ENCODE measurements at places on chromosomes 3 and 15. TPM values are rescaled to one million over a fixed set of nuclear protein-coding genes. Genes with fewer than 3 reads are reported as not detected.
A peak's percentile ranks its signal among the peaks of the same experiment; 100 is the strongest.

DNA sequence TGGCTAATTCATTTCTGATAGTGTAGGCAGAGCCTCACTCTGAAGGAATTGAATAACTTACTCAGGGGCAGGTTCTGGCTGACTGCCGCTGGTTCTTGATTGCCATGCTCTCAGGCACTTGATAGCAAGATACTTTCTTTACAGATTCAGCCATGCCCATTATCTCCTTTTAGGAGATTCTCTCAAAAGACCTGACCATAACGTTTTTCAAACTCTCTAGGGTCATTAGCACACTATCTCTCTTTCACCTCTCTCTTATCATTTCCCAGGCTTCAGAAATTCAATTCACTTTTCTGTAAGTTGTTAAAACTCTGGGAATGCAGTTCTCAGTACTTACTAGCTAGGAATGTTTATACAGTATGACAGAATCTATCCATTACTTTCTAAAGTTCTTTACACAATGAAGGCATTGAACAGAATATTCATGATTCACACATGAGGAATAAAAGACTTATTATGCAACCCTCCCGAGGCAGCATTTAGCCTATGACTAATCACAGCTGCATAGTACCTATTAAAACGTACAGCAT is 850.3 kb upstream of the CADM2 start:
- no peak overlapping the region for H3K27ac ChIP-seq
- H3K36me3 ChIP-seq, result no peaks in the 10 kb centered on the region
- peak; percentile 16 for DNase-seq
- H3K27me3 ChIP-seq, result no peaks in the 10 kb centered on the region

GRCh38 chr3:42336103-42336502 is 70.1 kb upstream of the CCK start:
- no peaks in the 10 kb centered on the region for H3K4me1 ChIP-seq
- no peak overlapping the region for H3K4me3 ChIP-seq
- H3K27ac ChIP-seq, result no peak overlapping the region
- H3K36me3 ChIP-seq, result no peaks in the 10 kb centered on the region
- H3K27me3 ChIP-seq, result no peaks in the 10 kb centered on the region

Gene BCHE
- total RNA-seq, result 4.1 TPM

Gene OR5K2
- total RNA-seq, result not detected

DNA sequence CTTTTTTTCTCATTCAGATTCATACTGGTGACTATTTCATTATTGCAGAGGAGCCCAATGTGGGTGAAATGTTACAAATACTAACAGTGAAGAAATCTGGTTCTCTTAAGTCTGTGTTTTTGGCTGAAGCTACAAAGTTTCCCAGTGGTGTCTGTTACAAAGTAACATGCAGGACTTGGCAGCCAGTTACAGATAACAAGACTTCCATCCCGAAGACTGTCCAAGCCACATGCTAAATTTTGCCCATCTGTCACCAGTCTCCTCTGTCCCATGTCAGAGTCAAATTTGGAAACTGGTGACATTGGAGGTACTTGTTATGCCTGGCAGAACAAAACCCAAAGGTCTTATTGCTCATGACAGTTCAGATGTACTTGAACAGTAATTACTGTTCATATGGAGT is 269.2 kb upstream of the GOLIM4 start:
- no peak overlapping the region for H3K27ac ChIP-seq
- H3K27me3 ChIP-seq, result no peaks in the 10 kb centered on the region
- H3K4me1 ChIP-seq, result peaks cover 3% of the 10 kb centered on the region
- H3K36me3 ChIP-seq, result no peaks in the 10 kb centered on the region
- H3K4me3 ChIP-seq, result no peak overlapping the region

DNA sequence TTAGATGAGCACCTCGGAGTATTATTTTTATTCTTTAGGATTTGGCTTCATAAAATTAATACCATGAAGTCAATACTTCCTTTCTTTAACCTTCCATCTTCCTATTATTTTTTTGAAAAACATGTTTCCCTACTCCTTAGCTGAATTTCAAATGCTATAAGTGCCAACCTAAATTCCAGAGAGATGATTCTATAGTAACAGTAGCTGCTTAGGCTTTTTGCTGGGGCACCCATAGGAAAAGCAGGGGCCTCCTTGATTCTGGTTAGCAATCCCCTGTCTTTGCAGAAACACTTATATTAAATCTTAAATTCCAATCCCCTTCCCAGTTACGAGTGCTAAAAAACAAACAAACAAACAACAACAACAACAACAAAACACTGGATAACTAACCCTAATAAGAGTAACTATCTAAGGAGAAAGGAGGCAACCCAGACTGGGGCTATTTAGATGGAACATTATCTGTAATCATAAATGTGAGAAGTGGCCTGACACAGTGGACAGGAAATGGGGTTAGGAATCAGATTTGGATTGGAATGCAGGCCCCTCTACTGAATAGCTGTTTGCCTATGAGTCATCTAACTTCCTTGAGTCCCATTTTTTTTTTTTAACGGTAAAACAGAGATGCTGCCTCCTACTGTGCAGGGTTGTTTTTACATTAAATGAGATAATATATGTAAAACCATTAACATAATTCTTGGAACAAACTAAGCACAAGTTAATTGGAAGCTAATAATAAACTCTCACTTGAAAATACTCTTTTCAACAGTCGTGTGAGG is 148.1 kb downstream of the WDR72 start:
- no peak for DNase-seq
- no peak overlapping the region for H3K4me3 ChIP-seq
- H3K4me1 ChIP-seq, result no peaks in the 10 kb centered on the region

Gene GAP43
- total RNA-seq, result 0.31 TPM

Gene MUSTN1
- 10.9 TPM for total RNA-seq

DNA sequence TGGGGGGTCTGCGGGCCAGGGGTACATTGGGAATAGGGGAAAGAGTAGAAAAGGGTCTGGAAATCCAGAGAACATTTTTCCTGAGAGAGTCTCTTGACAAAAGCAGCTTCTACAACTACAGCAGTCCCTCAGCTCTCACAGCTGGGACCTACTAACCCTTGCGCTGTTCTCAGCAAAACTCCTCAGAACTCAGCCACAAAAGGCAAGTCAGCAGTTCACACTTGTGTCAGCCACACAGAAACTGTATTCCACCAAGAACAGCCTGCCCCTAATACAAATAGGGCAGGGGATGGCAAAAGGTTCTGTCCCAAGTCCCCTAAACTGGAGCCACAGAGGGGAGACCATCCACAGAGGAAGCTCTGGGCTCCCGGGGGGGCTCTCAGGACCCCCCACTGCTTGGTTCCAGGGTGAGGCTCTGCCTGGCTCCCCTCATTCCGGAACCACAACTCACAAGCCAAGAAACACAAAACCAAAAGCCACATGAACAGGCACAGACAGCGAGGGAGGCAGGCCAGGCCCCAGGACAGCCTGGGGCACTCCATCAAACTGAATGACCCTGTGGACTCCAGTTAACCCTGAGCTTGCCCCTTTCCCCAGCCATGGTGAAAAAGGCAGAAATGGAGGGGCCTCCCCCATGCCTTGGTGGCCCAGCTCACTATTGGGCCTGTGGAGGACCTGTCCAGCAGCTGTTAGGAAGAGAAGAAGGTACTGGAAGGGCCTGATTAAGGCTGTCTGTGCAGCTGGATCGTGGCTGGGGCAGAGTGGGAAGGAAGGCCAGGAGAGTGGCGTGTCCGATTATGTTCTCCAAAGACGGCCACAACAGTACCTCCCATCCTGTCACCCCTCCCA is 162.0 kb downstream of the CHSY1 start:
- no peaks in the 10 kb centered on the region for H3K27me3 ChIP-seq
- peaks cover 13% of the 10 kb centered on the region for H3K4me1 ChIP-seq
- peak overlapping the region; percentile 16 for H3K27ac ChIP-seq
- H3K4me3 ChIP-seq, result no peak overlapping the region
- peak; percentile 82 for DNase-seq

DNA sequence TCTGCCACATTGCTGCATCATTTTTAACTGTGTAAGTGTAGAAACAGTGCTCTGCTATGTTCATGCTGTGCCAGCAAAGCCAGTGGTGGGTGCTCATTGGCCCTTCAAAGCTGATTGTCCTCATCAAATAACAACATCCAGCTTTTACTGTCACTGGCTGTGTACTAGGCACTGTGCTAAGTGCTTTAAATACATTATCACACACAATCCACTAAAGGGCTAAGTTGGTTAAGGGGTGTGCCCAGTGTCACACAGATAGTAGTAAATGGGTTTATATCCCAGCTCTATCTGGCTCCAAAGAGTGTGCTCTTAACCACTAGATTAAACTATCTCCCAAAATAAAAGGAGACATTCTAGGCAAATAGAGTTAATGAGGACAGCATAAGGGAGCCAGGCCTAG is 7.7 kb downstream of the TUBGCP4 start:
- peaks cover 2% of the 10 kb centered on the region for H3K4me1 ChIP-seq
- H3K36me3 ChIP-seq, result peaks cover 15% of the 10 kb centered on the region
- no peak overlapping the region for H3K4me3 ChIP-seq
- DNase-seq, result no peak
- H3K27ac ChIP-seq, result no peak overlapping the region
- no peaks in the 10 kb centered on the region for H3K27me3 ChIP-seq

DNA sequence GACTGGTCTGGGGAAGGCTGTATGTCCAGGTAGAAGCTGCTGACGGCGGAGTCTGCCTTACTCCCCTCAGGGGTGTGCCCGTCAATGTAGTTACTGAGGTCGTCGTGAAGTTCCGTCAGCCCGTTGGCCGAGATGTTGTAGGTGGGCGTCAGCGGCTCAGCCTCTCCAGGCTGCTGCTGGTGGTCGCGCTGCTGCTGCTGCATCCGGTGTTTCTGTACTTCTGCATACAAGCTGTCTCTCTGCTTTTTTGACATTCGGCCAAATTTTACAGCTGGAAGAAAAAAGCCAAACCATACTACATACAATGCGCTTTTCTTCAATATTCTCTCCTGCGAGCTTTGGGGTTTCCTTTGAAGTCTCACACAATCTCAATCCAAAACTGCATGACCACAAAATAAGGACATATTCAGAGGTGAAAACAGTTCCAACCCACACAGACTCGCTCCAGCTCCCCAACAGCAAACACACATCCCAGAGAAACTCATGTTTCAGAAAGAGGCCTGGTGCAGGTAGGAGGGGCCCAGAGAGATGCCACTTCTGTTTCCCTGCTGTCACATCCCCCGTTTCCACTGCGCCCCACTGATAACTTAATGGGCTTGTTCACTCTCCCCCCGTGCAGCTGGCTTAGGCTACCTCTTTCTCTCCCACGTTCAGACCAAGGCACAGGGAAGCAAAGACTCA is 32.5 kb upstream of the ICE2 start:
- H3K4me1 ChIP-seq, result peaks cover 3% of the 10 kb centered on the region
- H3K27ac ChIP-seq, result no peak overlapping the region
- H3K27me3 ChIP-seq, result no peaks in the 10 kb centered on the region
- H3K4me3 ChIP-seq, result no peak overlapping the region

DNA sequence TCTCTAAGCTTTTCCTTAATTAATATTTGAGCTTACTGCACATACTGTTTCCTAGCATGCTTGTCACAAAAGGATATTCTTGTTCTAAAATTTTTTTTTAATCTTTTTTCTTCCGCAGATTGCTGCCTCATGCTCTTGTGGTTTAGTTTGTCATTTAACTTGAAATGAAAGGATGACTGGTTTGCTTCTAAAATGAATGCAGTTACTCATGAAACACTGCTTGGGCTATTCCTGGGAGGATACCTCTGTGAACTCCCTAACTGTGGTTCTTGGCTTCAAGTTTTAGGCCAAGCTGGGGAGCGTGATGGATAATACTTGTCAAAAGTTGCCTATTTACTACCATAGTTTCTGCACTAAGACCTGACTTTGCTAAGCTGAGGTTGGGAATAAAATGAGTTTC is 64.0 kb downstream of the USP13 start:
- H3K27ac ChIP-seq, result peak overlapping the region; percentile 66
- no peaks in the 10 kb centered on the region for H3K4me1 ChIP-seq
- no peak for DNase-seq
- H3K36me3 ChIP-seq, result peaks cover 4% of the 10 kb centered on the region

Gene XCR1
- total RNA-seq, result 0.18 TPM

Gene SMCO1
- not detected for total RNA-seq

GRCh38 chr3:113629584-113630421 is 66.6 kb downstream of the USF3 start:
- peaks cover 16% of the 10 kb centered on the region for H3K4me1 ChIP-seq
- no peak for DNase-seq
- H3K4me3 ChIP-seq, result no peak overlapping the region
- H3K36me3 ChIP-seq, result no peaks in the 10 kb centered on the region

DNA sequence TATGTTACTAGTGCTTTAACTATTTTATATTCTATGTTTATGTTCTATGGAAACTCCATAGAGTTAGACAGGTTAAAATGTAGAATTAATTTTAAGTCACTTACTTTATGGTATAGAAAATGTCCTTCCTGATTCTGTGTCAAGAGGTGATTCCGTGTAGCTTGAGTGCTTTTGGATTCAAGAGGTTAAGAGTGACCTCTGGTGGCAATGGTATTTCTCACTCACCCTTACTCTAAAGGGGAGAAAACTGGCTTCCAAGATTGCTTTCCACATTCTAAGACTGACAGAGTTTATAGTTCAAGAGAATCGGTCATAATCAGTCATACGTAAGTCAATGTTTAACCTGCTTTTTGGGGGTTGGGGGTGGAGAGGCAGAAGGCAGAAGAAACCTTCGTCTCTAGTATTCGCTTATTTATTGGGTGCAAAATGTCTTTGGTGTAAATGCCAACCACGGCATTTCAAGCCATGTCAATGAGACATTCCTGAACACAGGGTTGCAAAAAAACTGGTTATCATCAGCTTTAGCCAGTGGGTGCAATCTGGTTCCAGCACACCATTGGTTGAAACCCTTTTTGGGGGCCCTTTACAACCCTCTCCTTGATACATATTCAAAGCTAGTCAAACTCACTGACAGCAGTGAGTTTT is 92.0 kb upstream of the VGLL3 start:
- no peak overlapping the region for H3K27ac ChIP-seq
- no peaks in the 10 kb centered on the region for H3K4me1 ChIP-seq
- H3K27me3 ChIP-seq, result no peaks in the 10 kb centered on the region
- DNase-seq, result peak; percentile 86

Gene ZNF80
- not detected for total RNA-seq

GRCh38 chr15:39784125-39784524 is 1.5 kb upstream of the FSIP1 start:
- no peaks in the 10 kb centered on the region for H3K36me3 ChIP-seq
- H3K4me1 ChIP-seq, result peaks cover 7% of the 10 kb centered on the region

- no peaks in the 10 kb centered on the region for H3K27me3 ChIP-seq
- DNase-seq, result no peak
- H3K36me3 ChIP-seq, result no peaks in the 10 kb centered on the region
- no peak overlapping the region for H3K27ac ChIP-seq
- H3K4me3 ChIP-seq, result no peak overlapping the region
Measured at GRCh38 chr15:39413558-39413957, 167.3 kb upstream of the THBS1 start.

Gene MEIS2
- total RNA-seq, result 47.5 TPM

GRCh38 chr15:52822475-52822874 is 32.3 kb upstream of the ONECUT1 start:
- no peaks in the 10 kb centered on the region for H3K36me3 ChIP-seq
- H3K27ac ChIP-seq, result no peak overlapping the region
- no peaks in the 10 kb centered on the region for H3K27me3 ChIP-seq
- peaks cover 2% of the 10 kb centered on the region for H3K4me1 ChIP-seq

- no peaks in the 10 kb centered on the region for H3K4me1 ChIP-seq
- no peak overlapping the region for H3K27ac ChIP-seq
- H3K27me3 ChIP-seq, result no peaks in the 10 kb centered on the region
- peak; percentile 11 for DNase-seq
- no peaks in the 10 kb centered on the region for H3K36me3 ChIP-seq
- no peak overlapping the region for H3K4me3 ChIP-seq
Measured at GRCh38 chr3:36540888-36541518, 160.7 kb downstream of the STAC start.

Gene CCDC32
- 24.5 TPM for total RNA-seq

Gene CLSTN2
- total RNA-seq, result 2.4 TPM
